Mucosa of descending colon (tissue), 3 donors: ENCODE measurements at places on chromosomes 2 and 18. TPM values are rescaled to one million over a fixed set of nuclear protein-coding genes. Genes with fewer than 3 reads are reported as not detected.

GRCh38 chr2:73373344-73373743 lies 12.3 kb upstream of the ALMS1 start:
- DNase-seq: no peak

The NMUR1 gene
- 1.2 TPM for total RNA-seq

DNA sequence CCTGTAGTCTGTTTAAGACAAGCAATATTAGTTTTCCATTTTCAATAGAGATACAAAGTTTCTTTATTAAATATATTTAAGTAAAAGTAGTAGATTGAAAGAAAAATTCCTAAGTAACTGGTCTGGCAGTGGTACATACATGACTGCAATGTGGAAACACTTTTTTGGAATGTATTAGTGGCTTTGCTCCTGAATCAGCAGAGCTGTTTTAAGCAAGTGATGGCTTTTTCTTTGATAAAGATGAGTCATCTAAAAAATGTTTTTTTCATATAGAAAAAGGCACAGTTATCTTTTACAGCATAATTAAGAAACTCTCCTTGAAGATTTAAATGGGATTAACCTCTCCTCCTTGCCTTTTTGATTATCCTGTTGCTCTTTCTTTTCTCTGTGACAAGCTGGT lies 34.9 kb downstream of the KDM3A start:
- no peak for DNase-seq

GRCh38 chr2:20126040-20126439 lies 74.6 kb upstream of the LAPTM4A start:
- no peak for DNase-seq

DNA sequence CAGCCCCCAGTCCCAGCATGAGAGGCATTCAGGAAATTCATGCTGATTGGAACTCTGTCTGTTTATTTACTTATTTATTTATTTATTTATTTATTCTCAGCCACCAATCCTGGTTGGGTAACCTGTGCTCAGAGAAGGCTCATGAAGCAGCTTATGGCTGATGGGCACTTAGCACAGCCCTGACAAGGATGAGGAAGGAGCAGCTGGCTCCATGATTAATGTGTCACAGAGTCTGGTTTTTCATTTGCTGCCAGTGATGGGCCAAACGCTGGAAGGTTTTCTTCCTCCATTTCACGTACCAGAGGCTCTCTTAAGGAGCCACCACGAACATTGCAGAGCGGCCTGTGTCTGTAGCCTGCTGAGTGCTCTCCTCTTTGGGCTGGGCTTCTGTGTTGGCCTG lies 28.3 kb upstream of the KCNS3 start:
- no peak for DNase-seq

DNA sequence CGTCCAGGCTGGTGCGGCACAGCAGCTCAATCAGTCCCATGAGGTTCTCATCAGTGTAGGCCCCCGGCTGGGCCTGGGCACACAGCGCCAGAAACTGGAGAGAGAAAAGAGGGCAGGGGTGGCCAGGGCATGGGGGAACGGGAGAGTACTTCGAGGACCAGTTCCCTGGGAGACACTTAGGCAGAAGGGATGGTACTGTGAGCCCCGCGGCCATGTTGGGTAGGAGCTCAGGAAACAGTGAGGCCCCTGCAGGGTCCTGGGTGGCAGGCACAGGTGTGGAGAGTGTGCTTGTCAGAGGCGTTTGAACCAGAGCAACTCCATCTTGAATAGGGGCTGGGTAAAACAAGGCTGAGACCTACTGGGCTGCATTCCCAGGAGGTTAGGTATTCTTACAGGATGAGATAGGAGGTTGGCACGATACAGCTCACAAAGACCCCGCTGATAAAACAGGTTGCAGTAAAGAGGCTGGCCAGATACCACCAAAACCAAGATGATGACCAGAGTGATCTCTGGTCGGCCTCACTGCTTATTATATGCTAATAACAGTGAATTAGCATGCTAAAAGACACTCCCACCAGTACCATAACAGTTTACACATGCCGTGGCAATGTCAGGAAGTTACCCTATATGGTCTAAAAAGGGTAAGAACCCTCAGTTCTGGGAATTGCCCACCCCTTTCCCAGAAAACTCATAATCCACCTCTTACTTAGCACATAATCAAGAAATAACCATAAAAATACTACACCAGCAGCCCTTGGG lies 51.9 kb upstream of the SEMA4C start:
- peak; percentile 33 for DNase-seq

DNA sequence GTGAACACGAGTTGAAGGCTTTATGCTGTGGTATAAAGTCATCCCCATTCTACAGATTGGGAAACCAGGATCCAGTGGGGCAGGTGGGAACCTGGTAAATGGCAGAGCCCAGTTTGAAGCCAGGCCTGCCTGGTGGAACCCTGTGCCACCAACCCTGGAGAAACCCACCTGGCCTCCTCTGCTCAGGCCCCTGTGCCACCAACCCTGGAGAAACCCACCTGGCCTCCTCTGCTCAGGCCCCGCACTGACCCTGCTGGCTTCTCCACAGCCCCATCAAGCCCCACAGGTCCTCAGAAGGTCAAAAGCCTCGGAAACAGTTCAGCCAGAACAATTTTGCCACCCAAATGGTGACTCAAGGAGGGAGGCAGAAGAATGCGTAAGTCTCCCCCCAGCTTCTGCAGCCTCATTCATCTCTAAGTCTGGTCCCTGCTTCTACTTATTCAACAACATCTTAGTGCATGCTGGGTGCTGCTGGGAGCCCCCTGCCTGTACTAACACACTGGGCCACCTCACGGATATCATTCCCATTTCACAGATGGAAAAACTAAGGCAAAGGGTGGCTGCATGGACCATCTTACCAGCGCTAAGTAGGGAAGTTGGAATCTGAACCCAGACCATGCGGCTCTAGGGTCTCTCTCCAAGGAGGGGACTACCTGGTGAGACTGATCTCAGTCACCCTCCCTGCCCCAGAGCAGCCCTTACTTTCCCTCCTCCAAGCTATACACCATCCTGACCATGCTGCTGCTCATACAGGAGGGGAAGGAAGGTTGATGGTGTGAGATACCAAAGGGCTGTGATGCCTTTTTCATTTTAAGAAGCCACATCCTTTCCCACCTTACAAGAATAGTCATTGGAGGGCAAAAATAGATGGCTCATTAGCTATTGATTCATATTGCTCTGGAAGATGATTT lies 93.7 kb upstream of the ID2 start:
- DNase-seq: no peak

DNA sequence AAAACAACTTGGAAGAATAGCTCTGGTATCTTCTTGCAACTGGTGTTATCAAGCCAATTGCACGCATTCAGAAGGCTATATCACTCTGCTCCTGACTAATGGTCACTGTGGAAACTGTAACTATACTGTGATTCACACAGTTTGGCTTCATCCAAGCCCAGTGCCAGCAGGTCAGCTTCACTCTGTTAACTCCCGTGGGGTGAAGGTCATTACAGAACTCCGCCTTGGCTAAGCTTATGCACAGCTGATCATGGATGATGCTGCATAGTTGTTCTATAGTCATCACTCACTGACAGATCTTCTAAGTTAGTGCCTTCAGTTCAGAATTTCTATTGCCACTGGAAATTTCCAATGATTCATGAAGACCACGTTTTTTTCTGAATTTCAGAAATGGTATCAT lies 497.2 kb upstream of the NETO1 start:
- no peak for DNase-seq

The VWC2L gene
- total RNA-seq: not detected

- DNase-seq: no peak
These were observed 11.2 kb downstream of the TMEM127 start for GRCh38 chr2:96254571-96254970.

The RAB17 gene
- total RNA-seq: 62.8 TPM

GRCh38 chr2:71154798-71155197 lies 24.4 kb downstream of the MPHOSPH10 start:
- peak; percentile 18 for DNase-seq

DNA sequence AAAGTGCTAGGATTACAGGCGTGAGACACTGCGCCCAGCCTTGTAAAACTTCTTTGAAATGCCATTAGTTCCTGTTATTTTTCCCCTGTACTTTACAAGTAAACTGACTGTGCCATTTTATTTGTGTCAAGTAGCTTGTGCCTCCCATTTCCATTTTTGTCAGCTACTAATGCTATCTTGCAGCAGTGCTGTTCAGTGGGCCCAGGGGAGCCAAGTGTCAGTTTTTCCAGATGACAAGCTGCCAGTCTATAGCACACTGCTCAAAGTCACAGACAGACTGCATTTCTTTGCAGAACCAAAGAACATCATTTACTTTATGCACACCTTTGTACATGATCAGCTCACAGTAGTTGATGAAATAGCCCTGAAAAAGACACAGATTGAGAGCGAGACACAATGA lies 901.3 kb upstream of the CDH2 start:
- no peak for DNase-seq

GRCh38 chr18:45249246-45249661 lies 366.0 kb upstream of the SLC14A2 start:
- no peak for DNase-seq

The SKOR2 gene
- total RNA-seq: not detected

The CYP27A1 gene
- total RNA-seq: 31.0 TPM

DNA sequence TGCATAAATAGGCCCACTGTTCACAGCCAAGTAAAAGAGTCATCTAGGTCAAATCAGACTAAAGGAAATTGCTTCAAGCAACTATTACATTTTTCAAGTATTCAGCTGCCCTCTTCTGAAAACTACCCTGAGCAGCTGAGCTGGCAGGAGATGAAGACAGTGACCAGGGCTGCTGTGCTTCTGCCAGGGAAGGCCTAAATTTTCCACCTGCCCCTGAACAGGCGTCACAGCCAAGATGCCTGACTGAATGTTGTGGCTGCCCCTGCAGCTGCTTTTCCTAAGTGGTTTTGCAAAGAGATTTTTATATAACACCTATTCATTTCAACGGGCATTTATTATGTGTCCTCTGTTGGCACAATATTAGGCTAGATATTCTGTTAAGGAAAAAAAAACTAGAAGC lies 96.7 kb upstream of the RPE start:
- no peak for DNase-seq

- no peak for DNase-seq
These were observed 31.7 kb upstream of the ASPRV1 start for GRCh38 chr2:69993048-69993565.

DNA sequence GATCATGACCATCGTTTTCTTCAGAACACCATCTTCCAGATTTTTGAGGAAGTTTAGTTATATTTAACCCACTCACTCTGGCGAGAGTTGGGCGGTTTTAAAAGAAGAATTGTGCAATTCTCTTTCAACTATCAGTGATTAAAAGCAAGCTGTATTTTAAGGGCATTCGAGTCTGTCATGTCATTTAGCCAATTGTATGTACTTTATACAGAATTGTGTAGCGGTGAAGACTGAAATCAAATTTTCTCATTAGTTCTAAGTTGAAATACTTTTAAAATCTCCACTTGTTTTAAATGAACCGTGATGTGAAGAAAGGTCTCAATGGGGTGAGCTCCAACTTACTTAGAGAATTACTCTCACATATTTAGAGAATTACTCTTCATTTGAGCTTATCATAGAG lies 214.6 kb upstream of the DTNA start:
- DNase-seq: no peak

DNA sequence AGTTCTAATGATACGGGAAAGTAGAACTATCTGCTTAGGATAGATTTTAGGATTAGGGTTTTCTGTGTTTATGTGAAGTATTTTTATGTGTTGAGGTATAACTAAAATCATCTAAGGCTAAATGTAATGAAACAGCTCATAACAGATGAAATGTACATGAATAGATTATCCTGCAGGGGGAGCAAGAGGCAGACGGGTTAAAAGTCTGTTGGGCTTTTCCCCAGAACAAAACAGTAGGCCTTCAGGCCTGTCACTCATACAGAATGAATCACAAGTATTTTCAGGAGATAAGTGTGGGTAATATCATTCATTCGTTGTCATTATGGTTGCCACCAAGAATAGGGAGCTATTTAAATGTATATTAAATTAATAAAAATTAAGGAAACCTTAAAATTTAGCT lies 107.9 kb upstream of the IL1R2 start:
- DNase-seq: no peak

DNA sequence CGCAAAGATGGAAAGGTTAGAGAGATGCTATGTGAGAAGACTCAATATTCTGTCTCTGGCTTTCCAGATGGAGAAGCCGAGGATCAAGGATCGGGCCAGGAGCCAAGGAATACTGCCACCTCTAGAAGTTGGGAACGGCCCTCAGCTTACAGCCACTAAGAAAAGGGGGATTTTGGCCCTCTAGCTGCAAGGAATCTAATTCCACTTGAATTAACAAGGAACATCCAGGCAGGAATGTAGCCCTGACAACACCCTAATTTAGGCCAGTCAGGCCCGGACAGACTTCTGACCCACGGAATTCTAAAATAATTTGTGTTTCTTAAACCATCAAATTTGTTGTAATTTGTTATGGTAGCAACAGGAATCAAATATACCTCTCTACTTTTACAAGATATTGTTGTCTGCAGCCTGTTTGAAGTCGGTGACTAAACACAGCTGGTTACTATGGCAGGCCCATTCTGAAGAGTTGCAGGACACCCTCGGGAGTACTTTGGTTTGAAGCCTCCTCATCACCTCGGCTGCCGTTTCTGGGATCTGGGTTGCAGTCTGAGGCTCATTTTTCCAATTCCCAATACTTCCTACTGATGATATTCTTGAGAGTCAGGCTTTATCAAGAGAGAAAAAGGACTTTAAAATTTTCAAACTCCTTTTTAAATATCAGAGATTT lies 1131.2 kb downstream of the TSN start:
- no peak for DNase-seq

DNA sequence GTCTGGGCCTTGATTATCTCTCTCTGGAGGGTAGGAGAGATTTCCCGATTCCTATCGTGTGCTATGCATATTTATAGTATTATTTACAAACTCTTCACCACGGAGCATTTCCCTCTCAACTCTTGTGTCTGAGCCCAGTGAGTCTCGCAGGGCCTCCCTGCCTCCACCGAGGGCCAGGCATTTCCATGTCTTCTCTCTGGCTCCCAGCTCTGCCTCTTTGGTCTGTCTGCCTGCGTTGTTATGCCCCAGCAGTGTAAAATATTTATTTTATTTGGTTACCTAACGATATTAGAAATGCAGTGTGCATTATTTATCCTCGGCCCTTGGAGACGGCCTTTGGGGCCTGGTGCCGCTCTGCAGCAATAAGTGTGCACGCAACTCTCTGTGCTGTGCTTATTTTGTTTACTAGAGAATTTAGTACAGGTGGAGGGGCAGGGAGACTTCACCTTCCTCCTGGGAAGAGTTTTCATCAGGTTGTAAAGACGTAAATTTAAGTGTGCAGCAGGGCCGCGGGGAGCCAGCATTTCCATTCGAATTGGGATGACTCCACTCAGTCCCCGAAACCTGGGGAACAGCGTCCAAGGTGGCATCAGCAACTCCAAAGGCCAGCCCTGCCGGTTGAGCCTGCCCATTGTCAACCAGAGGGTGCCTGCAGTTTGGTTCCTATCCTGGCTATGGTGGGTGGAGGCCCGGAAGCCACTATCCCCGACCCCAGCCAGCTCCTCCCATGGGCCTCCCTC lies 100.2 kb downstream of the PTGR3 start:
- DNase-seq: no peak
